Spinal cord (tissue), 10 donors: ENCODE measurements at places on chromosomes 2 and 18.
A peak's percentile ranks its signal among the peaks of the same experiment; 100 is the strongest.

DNA sequence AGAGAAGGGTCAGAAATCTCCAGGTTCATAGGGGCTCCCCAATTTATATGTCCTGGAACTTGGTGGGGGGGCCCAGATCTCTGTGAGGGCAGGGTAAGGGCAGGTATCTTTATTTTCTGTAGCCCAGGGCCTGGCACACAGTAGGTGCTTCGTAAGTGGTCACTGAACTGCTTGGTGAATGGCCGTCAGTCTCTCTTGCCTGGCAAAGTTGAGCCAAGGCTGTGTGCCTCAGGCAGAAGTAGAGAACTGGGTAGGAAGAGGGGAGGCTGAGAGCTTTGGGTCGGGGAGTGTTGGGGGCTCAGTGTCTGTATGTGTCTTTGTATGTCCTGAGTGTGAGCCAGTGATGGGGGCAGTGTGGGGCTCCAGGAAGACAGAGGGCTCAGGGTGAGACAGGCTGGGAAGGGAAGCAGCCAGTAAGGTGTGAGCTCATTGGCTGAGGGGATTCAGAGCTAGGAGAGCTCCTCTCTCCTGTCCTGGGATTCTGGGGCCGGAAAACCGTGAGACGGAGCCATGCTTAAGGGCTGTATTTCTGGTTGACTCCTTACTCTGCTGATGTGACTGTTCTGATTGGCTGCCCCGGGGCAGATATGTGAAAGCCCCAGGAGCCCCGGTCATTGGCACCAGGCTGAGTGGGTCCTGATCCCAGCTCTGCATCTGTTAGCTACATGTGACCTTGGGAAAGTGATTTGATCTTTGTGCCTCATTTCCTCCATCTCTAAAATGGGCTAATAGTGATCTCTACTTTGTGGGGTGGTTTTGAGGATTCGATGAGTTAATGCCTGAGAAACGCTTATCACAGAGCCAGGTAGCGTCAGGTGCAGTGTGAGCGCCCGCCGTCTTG lies 30.3 kb downstream of the STEAP3 start:
- no peak for DNase-seq

GRCh38 chr2:222968550-222969155 lies 83.3 kb upstream of the KCNE4 start:
- no peak for DNase-seq

GRCh38 chr2:75303227-75303626 lies 103.9 kb upstream of the TACR1 start:
- no peak for DNase-seq

- no peak for DNase-seq
These were observed 155.7 kb downstream of the TNS1 start for GRCh38 chr2:217847115-217847514.

DNA sequence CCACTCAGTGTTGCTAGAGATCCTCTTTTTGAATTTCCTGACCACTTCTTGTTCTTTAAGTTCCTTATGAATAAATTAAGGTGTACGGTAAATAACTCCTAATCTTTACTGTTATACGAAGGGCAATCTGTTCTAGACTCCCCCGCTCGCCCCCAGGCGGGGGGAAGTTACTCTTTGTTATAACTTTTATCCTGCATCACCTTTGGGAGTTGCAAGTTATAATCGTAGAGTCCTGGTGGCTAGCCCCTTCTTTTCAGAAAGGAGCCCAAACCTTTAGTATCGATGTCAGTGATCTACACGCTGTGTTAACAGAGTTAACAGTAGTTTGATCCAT lies 652 bp downstream of the GCA start:
- peak; percentile 2 for DNase-seq

GRCh38 chr2:9745153-9745899 lies 97.9 kb upstream of the TAF1B start:
- no peak for DNase-seq

DNA sequence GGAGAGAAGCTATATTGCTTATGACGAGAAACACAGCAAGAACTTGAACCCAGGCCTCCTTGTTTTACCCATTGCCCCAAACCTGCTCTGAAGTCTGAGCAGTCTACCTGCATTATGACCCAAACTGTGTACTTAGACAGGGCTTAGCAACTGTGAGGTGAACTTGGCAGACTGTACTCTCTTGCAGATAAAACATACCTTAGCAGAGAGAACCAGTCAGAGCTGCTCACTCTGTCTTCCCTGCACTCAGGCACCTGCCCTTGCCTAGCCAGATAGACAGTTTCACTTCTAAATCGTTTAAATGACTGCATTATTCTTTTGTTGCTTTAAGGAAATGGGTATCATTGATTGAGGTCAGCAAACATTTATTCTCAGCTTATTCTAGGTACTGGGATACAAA lies 20.3 kb downstream of the ITPRID2 start:
- no peak for DNase-seq

- no peak for DNase-seq
These were observed 250.5 kb downstream of the TWIST2 start for GRCh38 chr2:239098288-239098970.

DNA sequence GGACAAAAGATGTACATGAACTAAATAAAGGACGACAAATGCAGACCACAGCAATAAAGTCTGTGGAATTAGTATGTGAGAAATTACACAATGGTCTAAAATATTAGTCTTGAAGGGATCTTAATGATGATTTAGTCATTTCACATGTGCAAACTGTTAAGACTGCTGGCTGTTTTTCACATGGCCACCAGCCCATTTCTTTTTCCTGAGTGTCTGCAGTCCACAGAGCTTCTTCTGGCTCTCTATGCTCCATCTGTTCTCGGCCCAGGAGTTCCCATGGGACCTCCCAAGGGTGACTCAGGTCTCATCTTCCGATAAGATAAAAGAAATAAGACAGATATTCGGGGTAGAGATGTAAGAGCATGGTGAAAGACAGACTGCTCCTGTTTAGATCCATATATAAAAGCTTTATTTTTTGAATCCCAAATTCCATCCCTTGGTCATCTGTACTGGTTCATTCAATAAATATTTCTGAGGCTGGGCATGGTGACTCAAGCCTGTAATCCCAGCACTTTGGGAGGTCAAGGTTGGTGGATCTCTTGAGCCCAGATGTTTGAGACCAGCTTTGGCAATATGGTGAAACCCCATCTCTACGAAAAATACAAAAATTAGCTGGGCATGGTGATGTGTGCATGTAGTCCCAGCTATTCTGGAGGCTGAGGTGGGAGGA lies 20.1 kb downstream of the IL1RL1 start:
- no peak for DNase-seq

DNA sequence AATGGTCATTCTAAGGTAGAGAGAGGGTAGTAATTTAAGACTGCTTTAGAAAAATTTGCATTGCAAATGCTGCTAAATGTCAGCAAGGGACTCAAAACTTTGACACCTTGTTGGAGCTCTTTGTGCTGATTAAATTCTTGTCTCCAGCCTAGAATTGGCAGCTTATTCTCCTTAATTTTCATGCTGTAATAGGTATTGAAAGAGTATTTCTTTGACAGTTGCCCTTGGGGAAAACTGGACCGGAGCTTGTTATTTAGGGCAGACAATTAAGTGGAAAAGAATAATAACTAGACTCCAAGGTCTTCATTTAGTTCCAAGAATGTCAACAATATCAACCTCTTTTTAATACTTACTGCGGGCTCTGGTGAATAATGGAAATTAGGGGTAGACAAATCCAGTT lies 264.0 kb downstream of the TPGS2 start:
- no peak for DNase-seq

DNA sequence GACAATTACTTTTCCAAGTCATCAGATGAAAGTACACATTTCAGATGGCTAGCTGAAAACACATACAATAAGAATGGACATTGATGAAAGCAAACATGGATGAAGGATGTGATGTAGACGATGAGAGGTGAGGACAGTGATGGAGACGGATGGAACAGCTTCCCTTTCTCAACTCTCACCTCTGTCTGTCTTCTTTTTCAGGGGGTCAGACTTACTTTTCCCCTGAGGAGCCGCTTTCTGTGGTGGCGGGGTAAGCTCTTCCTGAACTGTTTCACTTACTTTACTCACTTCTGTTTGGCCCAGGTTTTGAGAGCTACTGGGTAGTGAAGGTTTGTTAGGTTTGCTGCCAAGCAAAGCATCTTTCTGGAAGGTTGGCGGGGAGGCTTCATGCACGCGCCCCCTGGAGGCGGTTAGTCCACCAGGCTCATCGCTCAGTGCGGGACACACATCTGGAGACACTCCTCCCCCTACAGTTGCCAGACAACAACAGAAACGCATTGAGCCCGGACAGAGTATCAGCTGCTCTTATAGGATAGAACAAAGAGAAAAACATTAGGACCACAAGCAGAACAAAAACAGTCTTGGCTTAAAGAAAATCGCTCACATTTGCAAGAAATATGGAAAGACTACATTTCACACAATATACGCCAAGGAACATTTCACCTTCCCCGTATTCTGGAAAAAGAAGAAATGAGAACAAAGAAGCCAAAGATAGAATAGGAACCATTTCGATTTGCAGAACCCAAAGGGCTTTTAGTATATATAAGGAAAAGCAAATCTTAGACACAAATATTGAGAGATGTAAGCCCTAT lies 90.5 kb downstream of the MYOM1 start:
- peak; percentile 44 for DNase-seq

DNA sequence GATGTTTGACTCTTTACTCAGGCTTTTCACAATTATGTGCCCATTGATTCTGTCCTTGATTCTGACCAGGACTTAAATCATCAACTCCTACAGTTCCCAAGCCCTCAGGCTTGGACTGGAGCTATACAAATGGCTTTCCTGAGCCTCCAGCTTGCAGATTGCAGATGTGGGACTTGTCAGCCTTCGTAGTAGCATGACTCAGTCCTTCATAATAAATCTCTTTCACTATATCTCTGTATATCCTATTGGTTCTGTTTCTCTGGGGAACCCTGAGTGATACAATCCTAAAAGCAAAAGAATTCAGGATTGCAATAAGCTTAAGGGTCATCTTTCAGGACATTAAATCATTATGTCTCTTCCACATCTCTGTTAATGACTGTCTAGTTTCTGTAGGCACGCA lies 356.6 kb downstream of the RIT2 start:
- DNase-seq = no peak

DNA sequence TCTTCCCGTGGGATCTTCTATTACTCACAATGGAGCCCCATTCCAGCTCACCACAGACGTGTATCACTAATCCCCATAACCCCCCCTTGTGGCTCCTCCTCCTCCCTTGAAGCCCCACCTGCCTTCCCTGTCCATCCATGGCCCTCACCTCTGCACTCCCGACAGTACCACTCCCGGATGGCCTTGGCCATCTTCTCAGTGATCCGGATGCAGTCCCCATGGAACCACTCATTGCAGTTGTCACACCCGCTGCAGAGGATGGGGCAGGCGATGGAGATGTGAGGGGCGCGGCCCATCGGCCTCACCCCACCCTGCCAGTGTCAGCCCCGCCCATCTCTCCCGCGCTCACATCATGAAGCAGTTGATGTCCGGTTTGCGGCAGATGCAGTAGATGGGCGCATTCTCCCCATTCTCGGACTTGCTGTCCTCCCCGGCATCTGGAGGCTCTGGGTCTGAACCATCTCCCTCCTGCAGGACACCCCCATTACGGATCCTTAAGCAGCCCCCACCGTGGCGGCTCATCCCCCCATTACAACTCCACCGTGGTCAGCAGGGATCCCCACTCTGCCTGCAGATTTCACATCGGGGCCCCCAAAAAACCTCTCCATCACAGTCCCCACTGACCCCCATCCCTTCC lies 983 bp downstream of the CXXC1 start:
- DNase-seq = no peak

GRCh38 chr2:226782092-226782713 lies 17.4 kb downstream of the IRS1 start:
- no peak for DNase-seq

DNA sequence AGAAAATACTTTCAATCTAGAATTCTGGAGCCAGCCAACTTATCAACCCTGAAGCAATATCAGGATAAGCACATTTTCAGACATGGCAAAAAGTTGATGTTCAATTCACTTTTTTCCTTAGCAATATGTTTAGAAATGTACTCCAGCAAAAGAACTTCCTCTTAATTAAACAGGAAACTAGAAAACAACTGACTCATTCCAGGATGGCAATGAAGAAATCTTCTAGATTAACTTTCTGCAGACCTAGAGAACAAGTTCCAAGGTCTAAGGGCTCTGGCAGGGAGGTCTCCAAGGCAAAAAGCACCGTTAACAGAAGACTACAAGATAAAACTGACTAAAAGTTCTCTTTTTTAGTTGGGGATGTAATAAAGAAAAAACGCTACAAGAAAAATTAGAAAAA lies 69.2 kb upstream of the VWC2L start:
- no peak for DNase-seq

DNA sequence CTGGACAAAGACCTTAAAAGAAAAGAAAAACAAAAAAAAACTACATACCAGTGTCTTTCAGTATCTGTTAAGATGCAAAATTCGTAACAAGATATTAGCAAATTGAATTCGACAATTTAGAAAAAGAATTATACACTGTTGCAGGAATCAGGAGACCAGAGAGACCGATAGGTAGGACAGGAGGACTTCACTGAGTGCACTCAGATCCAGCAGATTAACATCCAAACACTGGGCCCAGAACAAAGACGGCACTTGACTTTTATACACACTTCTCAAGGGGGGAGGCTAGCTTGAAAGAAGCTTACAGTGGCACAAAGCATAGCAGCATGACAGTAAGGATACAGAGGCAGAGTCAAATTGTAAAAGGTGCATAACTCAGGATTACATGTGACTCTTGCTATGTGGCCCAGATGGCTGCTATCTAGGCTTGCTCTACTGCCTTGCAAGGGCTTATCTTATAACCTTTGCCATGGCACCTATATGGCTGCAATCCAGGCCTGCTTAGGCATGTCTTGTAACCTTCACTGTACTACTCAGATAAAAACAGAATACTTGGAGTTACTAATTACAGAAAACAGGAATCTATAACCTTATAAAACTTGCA lies 507.3 kb upstream of the LRRTM4 start:
- no peak for DNase-seq

DNA sequence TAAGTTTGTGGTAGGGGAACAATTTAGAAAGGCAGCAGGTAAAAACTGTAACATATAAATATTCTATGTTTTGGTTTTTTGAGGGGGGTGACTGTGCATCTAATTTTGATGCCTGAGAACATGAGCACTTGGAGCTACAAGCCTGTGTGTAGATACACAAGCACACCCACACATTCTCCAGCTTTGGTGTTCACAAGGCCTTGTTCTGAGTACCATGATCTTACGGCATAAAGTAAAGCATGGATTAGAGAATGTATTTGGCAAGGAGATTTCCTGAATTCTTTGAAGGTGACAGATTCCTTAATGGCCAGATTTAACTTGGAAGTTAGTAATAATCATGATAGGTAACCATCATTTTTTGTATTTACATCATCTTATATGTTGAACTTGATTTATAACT lies 42.7 kb downstream of the MAP3K20 start:
- no peak for DNase-seq

GRCh38 chr2:200279857-200280256 lies 26.6 kb upstream of the SPATS2L start:
- DNase-seq = no peak

DNA sequence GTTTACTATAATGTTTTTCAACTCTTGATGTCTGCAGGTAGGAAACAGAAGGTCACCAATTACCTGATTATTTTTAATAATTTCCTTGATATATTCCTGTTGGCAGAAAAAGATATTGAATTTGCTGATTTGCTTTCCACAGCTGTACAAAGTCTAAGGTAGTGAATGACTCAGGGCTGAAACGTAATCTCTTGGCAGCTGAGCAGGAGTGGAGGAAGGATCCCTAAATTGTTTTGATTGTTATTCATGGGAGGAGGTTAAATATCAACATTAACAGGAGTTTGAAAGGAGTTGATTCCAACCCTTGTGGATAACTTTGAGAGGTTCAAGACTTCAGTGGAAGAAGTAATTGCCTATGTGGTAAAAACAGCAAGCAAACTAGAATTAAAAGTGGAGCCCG lies 345.2 kb upstream of the SLC8A1 start:
- DNase-seq = no peak
